Activated gamma-delta T cell treated with Interleukin-2 at 50 U/mL for 16 hours (primary cell): ENCODE measurements at places on chromosomes 6 and 20.

- no peak for DNase-seq
Observed at GRCh38 chr6:128720891-128721290, 162.0 kb upstream of the LAMA2 start.

DNA sequence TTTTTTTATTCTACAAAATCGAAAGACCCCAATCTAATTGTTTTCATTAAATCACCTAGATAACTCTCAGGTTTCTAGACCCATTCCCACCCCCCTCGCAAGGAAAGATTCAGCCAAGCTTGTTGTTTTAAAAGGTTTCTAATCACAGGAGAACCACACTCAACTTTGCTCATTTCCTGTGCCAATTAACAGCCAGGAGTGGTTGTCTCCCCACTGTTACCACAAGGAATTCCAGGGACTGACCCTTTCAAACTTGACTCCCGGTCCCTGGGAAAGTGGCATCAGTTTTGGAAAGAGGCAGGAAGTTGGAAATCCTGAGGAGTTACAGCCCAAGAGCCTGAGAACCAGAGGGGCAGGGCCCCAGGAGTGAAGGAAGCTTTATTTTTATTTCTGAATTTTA, 561.3 kb upstream of the JAG1 start:
- no peak for DNase-seq

DNA sequence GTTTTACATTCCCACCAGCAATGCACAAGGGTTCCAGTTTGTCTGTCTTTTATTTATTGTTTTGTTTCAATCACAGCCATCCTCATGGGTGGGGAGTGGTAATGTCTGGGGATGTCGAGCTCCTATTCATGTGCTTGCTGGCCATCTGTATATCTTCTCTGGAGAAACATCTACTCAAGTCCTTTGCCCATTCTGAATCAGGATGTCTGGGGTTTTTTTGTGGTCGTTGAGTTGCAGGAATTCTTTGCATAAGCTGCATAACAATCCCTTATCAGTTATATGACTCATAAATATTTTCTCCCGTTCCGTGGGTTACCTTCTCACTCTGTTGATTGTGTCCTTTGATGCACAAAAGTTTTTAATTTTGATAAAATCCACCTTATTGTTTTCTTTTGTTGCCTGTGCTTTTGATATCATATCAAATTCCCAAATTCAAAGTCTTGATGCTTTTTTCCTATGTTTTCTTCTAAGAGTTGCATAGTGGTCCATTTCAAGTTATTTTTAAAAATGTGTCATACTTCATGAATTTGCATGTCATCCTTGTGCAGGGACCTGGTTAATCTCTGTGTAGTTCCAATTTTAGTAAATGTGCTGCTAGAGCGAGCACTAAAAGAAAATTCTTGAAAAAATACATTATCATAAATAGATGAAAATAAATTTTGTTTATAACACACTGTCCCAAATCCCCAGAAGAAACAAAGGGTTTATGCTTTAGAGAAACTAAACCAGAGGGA, 54.9 kb upstream of the PDE10A start:
- DNase-seq = no peak

- DNase-seq = no peak
Observed at GRCh38 chr6:133683606-133684005, 205.3 kb upstream of the TCF21 start.

DNA sequence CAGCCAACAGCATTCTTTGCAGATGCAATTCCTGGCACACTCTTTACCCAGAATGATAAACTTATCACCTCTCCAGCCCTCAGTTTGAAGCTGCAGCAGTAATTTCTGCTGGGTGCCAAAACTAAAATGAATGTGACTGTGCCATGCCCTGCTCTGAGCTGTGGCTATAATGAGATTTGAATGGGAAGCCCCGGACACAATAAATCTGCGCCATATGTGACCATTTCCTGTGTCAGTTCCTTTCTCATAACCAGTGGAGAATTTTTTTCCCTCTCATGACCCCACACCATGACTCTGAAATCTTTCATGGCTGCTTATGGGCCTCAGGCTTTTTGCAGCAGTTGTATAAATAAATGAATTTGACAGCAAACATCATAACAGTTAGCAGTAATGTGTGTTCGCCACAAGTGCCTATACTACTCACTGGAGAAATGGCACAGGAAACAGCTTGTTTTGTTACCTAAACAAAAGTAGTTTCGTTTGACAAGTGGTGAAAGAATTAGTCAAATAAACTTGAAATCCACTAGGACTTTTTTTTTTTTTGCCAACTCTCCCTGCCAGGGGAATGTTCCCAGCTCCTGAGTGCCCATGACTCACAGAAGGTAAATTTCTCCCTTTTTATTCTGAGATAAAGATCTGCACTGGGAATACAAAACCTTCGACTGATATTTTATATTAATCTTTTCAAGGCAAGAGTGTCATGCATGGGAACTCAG, 408.4 kb downstream of the PKHD1 start:
- DNase-seq = no peak

DNA sequence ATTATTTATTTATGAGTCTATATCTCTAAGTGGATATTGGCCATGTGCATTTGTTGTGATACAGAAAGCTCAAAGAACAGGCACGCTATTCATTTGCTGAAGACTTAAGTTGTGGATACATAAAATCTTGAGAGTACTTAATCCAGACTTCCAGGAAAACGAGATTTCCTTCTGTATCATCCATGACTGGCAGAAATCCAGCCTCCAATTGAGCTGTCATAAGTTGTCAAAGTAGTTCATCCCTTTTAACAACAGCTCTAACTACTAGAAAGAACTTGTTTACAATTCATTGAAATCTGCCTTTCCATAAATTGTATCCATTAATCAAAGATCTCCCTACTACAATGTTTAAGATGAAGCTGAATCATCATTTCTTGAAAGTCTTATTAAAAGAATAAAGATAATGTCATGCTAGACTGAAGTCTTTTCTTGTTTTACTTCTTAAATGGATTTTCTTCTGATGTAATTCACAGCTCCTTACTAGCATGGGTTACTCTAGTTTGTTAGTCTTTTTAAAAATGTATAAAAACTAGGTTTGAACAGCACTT, 447.3 kb upstream of the CITED2 start:
- no peak for DNase-seq
